Immature natural killer cell (primary cell): ENCODE measurements at places on chromosomes 3 and 15.

DNA sequence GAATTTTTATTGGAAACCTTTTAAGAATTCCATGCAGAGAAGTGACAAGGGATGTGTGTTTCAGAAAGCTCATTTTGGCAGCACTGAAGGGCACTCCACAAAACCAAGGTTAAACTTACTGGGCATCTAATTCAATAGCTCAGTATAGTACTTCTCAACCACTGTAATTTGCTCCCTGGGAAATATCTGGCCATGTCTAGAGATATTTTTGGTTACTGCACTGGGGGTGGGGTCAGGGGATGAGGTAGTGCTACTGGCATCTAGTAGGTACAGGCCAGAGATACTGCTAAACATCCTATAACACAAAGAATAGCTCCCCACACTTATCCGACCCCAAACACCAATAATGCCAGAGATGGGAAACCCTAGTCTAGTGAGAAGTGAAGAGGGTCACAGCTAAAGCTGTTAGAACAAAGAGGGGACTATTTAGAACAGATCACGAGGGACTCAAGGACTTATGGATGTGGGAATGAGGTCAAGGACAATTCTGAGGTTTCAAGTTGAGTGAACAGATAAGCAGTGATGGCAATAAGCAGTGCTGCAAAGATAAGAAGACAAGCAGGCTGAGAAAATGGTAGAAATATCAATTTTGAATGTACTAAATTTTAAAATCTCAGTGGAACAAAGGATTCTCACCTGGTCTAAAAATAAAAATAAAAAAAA is 3.2 kb downstream of the MRPL46 start:
- DNase-seq: no peak

GRCh38 chr3:158649791-158650190 is 5.5 kb downstream of the GFM1 start:
- DNase-seq: no peak

DNA sequence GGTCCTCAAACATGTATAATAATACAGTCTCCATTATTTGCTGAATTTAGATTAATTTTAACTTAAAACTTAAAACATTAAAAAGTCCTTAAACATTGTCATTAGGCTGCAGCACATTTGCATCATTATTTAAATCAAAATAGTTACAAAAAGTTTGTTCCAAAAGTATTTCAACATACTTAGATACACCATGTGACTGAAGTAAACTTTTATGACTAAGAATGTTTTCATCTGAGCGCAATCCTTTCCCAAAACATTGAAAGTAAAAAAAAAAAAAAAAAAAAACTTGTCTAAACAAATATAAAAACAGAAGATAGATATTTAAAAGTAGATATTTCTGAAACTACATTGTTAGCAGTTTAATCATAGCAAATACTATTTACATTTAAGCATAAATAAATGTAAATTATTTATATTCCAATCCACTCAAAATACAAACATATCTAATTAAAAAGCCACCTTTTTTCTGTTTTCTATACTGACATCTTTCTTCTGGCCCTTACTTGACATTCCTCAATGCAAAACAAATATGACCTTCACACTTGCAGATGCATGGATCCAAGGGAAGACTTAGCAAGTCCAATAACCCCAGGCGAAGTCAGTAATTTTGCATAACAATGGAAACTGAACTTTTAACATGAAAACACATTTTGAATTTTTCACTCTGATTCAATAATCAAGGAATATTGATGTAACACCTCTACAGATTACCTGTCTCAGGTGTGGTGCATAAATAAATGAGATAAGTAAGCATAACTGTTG is 10.3 kb downstream of the FAM227B start:
- DNase-seq: no peak

GRCh38 chr15:25985165-25985564 is 122.0 kb upstream of the ATP10A start:
- no peak for DNase-seq

DNA sequence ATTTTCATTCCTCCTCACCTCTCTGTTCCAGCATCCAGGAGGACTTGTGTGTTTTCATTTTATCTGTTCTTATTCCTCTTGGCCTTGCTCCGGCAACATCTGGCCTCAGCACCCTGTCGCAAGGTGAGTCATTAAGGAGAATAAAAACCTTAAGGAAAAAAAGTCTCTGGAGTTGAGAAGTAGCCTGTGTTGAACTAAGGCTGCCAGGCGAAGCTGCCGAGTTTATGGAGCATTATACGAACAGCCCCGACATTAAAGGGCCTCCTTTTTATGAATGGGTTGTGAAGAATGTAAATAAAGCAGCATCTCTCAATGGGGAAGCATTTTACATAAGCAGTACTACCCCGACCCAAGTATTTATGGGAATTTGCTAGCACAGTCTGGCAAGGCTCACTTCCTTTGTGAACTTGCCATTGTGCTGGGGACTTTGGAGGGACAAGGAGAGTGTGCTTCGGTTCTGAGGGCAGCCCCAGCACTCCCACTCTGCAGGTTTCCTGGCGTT is 4.7 kb downstream of the BAHD1 start:
- DNase-seq: no peak

DNA sequence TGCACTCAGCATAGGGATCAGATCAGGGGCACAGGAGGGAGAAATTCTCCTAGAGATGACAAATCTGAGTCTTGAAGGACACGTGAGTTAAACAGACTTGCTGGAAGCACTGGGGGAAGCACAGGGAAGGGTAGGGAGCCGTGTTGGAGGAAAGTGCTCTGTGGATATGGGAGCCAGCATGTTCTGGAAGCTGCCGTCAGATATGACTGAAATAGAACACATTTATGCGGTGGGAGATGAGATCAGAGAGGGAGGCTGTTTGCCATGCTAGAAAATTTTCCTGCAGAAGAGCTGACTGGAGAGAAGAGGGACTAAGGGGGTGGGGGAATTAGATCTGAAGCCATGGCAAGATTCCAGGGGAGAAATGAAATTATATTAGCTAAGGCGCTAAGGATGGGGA is 1.8 kb downstream of the TAMM41 start:
- DNase-seq: no peak
